Thoracic aorta (tissue), 2 donors: ENCODE measurements at places on chromosomes 4 and X. TPM values are rescaled to one million over a fixed set of nuclear protein-coding genes. Genes with fewer than 3 reads are reported as not detected.

Gene MTNR1A
- not detected for total RNA-seq

Gene LDOC1
- total RNA-seq: 66.8 TPM

- DNase-seq: no peak
- no peaks in the 10 kb centered on the region for H3K36me3 ChIP-seq
- H3K27me3 ChIP-seq: no peaks in the 10 kb centered on the region
- H3K27ac ChIP-seq: no peak overlapping the region
- H3K4me3 ChIP-seq: no peak overlapping the region
- H3K4me1 ChIP-seq: no peaks in the 10 kb centered on the region
These were observed 262.8 kb downstream of the DKK2 start for GRCh38 chr4:106773076-106773905.

Gene FAM120C
- 6.8 TPM for total RNA-seq

GRCh38 chrX:38954520-38954919 lies 153.3 kb downstream of the MID1IP1 start:
- DNase-seq: no peak
- no peak overlapping the region for H3K4me3 ChIP-seq
- H3K27me3 ChIP-seq: no peaks in the 10 kb centered on the region
- no peak overlapping the region for H3K27ac ChIP-seq

Gene CFAP47
- not detected for total RNA-seq

Gene SPANXB1
- total RNA-seq: not detected

Gene CTAG1B
- total RNA-seq: not detected
